ENCODE measurements at places on chromosomes 1 and 21. TPM values are rescaled to one million over a fixed set of nuclear protein-coding genes. Genes with fewer than 3 reads are reported as not detected.

The CYP2J2 gene
- total RNA-seq, result 2.7 TPM

The GBP7 gene
- not detected for total RNA-seq

The SPRR2A gene
- not detected for total RNA-seq

- peaks cover 22% of the 10 kb centered on the region for H3K4me1 ChIP-seq
- no peak overlapping the region for H3K27ac ChIP-seq
- no peak for DNase-seq
- peaks cover 35% of the 10 kb centered on the region for H3K27me3 ChIP-seq
- H3K4me3 ChIP-seq, result peak overlapping the region; percentile 54
These were observed 345 bp downstream of the HPCAL4 start for GRCh38 chr1:39690794-39691382.

GRCh38 chr1:1938613-1939295, 19.7 kb upstream of the TMEM52 start:
- H3K4me3 ChIP-seq, result no peak overlapping the region
- no peaks in the 10 kb centered on the region for H3K4me1 ChIP-seq
- peaks cover 3% of the 10 kb centered on the region for H3K27me3 ChIP-seq
- no peak overlapping the region for H3K27ac ChIP-seq

DNA sequence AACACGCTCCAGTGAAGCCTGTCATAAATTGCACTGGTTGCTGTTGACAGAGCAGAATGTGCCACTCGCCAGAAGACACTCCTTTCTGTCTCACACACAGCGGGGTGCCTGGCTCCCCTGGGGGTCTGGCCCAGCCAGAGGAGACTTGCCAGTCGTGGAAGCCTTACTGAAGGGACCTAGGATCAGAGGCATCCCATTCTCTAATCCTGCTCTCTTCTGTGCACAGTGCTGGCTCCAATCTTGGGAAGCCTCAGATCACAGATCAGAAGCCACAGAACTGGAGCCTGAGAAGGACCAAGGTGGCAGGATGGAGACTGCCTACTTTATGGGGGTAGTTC, 1.4 kb downstream of the SLC9A1 start:
- H3K36me3 ChIP-seq, result no peaks in the 10 kb centered on the region
- peak overlapping the region; percentile 78 for H3K4me3 ChIP-seq
- H3K4me1 ChIP-seq, result peaks cover 68% of the 10 kb centered on the region
- DNase-seq, result no peak

DNA sequence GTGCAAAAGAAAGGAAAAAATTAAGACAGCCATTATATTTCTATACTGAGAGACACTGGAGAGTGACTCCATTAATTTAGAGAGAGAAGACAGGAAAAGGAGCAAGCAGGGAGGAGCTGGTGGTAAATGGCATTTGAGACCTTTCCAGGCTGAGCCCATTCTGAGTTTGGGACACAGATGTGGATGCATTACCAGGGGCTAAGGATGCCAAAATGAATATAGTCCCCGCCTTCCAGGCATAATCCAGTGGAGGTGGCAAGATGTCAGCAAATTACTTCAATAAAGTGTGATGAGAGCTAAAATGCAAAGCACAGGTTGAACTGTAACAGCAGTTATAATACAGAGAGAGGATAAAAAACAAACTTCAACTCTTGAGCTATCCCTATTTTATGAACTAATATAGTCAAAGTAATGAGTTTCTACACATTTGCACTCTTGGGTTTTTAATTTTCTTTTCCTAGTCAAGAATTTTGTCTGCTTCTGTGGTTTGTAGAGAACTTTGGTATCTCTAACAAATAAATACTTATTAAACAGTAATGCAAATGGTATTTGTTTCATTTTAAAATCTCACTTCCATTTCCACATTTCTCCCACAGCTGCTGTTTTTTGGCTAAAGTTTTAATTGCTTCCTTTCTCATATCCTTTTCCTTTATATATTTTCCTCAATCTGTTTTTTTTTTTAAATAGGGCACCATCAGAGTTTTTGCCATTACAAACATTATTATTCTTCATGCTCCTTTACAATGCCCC, 228.2 kb upstream of the KCNK2 start:
- no peak for DNase-seq
- H3K36me3 ChIP-seq, result no peaks in the 10 kb centered on the region
- H3K4me1 ChIP-seq, result no peaks in the 10 kb centered on the region
- no peaks in the 10 kb centered on the region for H3K27me3 ChIP-seq

- no peaks in the 10 kb centered on the region for H3K36me3 ChIP-seq
These were observed 26.8 kb downstream of the NFIA start for GRCh38 chr1:61109158-61109557.

GRCh38 chr1:184935920-184936798, 38.1 kb downstream of the NIBAN1 start:
- H3K36me3 ChIP-seq, result no peaks in the 10 kb centered on the region
- H3K4me1 ChIP-seq, result no peaks in the 10 kb centered on the region
- H3K27me3 ChIP-seq, result no peaks in the 10 kb centered on the region
- H3K4me3 ChIP-seq, result no peak overlapping the region

DNA sequence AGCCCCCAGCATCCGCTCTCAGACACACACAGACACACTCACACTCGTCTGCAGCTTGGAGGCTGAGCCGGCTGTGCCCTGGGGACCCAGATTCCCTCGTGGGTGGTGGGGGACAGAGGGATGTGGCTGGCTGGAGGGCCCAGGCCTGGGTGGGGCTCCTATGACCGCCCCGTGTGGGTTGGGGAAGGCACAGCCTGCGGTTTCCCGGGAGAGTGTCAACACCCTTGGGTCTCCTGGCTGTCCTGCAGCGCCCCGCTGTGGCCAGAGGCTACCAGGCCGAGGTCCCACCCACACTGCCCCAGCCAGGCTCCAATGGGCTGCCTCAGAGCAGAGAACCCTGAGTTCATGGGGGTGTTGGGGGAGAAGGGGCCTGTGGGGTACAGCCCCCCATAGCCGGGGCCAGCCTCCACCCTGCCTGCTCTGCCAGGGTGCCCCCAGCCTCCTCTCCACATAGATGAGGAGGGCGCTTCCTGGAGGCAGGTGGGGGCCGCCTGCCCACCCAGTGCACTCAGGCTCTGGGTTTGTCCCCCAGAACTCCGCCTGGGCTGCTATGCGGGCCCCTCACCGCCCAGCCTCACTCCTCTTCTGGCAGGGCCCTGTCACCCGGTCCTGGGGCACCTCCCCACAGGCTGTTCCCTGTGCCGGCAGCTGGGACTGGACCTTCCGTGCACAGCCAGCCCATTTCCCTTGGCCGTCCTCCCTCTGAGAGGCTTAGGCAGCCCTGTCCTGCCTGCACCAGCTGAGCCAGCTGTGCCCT, at the start of gene TTC34:
Gene TTC34 (minus strand): TSS at position 159 of the 757 bp plus-strand sequence. CDS start 866 bp downstream, outside the sequence.
- no peak within 1 kb of the TSS for H3K27ac ChIP-seq
- H3K27me3 ChIP-seq, result peaks cover 52% of the 10 kb centered on the region
- H3K4me1 ChIP-seq, result no peaks in the 10 kb centered on the region
- no peaks in the 10 kb centered on the region for H3K36me3 ChIP-seq

DNA sequence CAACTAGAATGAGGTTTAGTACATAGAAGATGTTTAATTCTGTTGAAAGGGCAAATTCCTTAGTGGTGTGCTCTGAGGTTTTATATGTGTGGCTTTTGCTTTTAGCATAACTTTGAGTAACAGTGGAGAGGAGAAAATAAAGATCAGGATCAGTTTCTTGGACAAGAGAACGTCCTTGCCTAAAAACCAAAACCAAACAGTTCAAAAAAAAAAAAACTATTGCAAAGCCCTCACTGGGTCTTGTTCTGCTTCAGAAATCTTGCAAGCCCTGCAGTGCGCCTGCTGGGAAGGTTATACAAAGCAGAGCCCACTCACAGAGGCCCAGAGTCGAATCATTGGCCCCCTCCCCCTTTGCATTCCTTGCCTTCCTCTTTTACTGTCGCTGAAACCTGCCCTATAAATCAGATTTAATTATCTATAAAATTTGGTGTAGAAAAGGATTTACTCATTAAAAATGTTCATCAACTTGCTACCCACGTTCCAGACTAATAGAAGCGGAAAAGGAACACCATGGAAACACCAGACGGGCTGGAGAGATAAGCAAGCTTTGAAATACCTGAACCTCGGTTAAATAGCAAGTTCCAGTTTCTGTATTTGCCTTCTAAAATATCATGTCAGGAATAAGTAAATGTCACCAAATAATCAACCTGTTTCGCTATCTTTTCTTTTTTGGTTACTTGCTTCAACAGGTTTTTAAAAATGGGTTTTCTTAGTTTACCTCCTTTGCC, 201.6 kb upstream of the PTBP2 start:
- no peak overlapping the region for H3K4me3 ChIP-seq
- no peaks in the 10 kb centered on the region for H3K4me1 ChIP-seq
- H3K27me3 ChIP-seq, result no peaks in the 10 kb centered on the region

GRCh38 chr1:89129911-89130310, 4.0 kb upstream of the GBP2 start:
- no peak overlapping the region for H3K4me3 ChIP-seq
- peaks cover 30% of the 10 kb centered on the region for H3K4me1 ChIP-seq
- H3K36me3 ChIP-seq, result no peaks in the 10 kb centered on the region
- H3K27me3 ChIP-seq, result no peaks in the 10 kb centered on the region

- peak; percentile 83 for DNase-seq
- no peaks in the 10 kb centered on the region for H3K27me3 ChIP-seq
- no peaks in the 10 kb centered on the region for H3K4me1 ChIP-seq
- H3K27ac ChIP-seq, result peak overlapping the region; percentile 31
- no peak overlapping the region for H3K4me3 ChIP-seq
These were observed 46.4 kb downstream of the ELF3 start for GRCh38 chr1:202056644-202057334.

- no peak for DNase-seq
- no peaks in the 10 kb centered on the region for H3K27me3 ChIP-seq
- no peak overlapping the region for H3K27ac ChIP-seq
- no peaks in the 10 kb centered on the region for H3K36me3 ChIP-seq
These were observed 609.6 kb downstream of the BRINP3 start for GRCh38 chr1:189868021-189868420.

- no peak overlapping the region for H3K27ac ChIP-seq
- peaks cover 25% of the 10 kb centered on the region for H3K4me1 ChIP-seq
- H3K36me3 ChIP-seq, result no peaks in the 10 kb centered on the region
- peak overlapping the region; percentile 59 for H3K4me3 ChIP-seq
These were observed 367 bp downstream of the WNT2B start for GRCh38 chr1:112509005-112509659.

DNA sequence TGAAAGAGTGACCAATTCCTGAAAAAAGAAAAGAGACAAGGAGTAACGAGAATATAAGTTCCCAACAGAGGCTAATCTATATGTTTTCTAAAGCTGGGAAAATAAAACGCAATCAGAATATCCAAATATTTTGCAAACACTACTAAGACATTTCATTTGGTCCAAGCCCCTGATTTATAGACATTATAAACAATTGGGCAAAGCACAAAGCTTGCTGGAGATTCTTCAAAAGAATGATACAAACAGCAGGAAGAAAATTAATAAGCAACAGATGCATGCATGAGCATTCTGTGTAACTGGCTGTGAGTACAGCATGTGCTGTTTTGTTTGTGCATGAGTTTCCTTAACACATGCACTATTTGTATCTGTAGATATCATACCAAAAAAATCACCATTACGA, 552.9 kb downstream of the LTN1 start:
- DNase-seq, result no peak
- no peak overlapping the region for H3K4me3 ChIP-seq
- no peaks in the 10 kb centered on the region for H3K27me3 ChIP-seq
- H3K4me1 ChIP-seq, result peaks cover 4% of the 10 kb centered on the region

DNA sequence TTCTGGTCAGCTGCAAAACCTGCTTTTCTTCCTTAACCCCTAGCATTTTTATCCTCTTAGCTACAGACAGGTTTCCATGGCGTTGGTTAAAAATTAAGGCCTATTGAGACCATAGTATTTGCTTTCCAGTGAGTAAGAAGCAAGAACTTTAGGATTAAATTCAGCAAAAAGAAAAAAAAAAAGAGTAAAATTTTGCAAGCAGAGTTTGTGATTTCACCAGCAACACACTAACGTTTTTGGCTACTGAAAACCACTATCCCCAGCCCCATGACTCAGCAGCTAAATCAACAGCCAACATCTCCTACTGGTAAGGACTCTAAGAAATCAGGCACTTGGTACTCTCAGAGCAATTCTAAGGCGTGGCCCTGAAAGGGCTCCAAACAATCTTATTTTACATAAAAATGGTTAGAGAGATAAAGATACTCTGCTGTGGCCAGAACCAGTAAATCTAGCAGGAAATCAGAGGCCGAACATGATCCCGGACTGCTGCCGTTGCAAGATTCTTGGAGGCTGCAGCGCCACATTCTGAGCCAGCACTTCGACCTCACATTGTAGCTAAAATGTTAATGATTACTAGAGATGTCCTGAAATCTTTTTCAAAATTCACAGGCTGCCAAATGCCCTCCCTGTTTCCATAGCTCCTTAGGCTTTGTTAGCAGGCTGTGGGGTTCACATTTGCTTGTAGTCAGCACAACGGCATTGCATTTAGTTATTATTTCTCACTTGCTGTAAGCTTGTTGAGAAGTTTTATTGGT, 1.6 kb upstream of the ENO1 start:
- peak overlapping the region; percentile 99 for H3K27ac ChIP-seq
- H3K36me3 ChIP-seq, result peaks cover 8% of the 10 kb centered on the region
- no peaks in the 10 kb centered on the region for H3K27me3 ChIP-seq
- H3K4me3 ChIP-seq, result peak overlapping the region; percentile 97

DNA sequence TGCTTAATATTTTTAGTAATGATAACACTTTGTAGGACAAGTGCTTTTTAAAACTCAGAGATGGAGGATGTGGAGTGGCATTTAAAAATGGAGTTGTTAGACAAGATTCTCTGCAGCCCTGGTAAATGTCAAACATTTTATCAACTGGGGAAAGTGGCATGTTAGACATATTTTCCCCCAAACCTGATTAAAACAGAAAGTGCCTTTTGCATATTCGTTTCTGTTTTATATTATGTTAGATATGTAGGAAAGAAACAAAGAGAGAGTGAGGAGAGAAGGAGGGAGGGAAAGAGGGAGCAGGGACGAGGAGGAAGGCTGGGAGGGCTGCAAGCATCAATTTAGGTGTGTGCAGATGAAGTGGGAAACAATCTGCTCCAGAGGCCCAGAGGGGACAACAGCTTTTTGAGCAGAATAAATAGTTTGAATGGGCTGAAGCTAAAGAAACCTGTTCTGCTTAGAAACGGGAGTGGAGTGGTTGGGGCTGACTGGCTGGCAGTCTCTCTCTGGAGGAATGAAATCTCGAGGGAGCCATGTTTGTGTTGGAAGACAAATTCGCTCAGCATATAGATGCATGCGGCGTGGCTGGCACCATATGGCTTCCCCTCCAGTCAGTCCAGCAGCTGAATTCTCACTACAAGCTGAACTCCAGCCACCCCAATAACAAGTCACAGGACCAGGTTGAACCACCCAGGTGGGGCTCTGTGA, 502.2 kb downstream of the AJAP1 start:
- H3K27ac ChIP-seq, result no peak overlapping the region
- no peaks in the 10 kb centered on the region for H3K36me3 ChIP-seq
- no peaks in the 10 kb centered on the region for H3K27me3 ChIP-seq
- DNase-seq, result no peak
